Iris pigment epithelial cell (primary cell): ENCODE measurements at places on chromosomes 2 and 18.

- DNase-seq, result no peak
These were observed 1374.9 kb upstream of the CRIM1 start for GRCh38 chr2:34980689-34981088.

GRCh38 chr18:37672932-37673595 lies 107.5 kb upstream of the CELF4 start:
- no peak for DNase-seq

DNA sequence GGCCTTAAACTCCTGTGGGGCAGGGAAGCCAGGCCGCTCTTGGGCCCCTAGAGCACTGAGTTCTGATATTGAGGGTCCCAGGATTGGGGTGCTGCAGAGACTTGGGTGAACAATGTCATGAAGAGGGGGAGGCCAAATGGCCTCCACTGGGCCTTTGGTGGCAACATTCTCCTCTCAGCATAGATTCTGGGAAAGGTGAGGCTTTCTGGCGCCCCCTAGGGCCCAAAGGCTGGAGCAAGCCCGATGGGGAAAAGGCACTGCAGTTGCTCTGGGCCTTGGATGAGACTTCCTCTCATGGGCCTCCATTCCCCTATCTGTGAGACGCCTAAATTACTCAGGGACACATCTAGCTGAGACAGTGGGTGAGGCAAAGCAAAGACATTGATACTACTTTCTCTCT lies 84.8 kb downstream of the ACAA2 start:
- DNase-seq, result peak; percentile 50

DNA sequence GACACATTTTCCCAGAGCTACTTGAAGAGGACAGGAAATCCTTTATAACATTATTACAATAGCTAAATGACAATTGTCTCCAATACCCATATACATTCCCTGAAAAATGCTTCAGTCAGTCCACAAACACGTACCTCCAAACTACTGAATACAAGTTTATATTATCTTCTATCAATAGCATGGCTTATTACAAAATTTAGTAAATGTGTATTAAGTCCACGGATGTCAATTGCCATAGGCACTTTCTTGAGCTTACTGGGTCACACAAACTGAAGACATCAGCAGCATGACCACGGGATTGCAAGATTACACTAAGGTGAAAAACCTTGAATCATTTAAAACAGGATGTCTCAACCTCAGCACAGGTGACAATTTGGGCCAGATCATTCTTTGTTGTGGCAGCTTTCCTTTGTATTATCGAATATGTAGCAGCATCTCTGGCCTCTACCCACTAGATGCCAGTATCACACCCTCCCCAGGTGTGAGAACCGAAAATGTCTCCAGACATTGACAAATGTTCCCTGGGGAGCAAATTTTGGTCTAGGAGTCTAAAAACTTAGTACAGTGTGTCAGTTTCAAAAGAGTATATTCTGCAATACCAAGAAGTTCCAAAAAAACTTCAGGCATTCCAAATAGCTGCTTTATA lies 1.4 kb downstream of the MBD2 start:
- DNase-seq, result no peak

GRCh38 chr2:62142054-62142453 lies 53.9 kb upstream of the B3GNT2 start:
- DNase-seq, result no peak

DNA sequence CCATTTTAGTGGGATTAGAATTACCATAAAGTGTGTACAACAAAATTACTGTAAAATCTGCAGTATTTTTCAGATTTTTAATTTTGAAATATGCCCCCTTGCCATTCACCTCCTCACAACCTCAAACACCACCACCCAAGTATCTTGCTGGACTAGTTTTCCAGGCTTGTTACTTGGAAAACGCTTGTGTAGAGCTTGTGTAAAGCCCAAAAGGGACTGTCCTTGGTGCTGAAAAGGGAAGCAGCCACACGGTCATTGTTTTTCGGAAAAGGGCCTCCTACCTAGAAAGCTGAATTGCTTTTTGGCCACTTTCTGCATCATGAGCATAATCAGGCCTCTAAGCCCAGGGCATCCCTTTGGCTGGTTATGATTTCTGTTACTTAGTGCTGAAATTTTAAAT lies 563.4 kb downstream of the LRRTM4 start:
- peak; percentile 5 for DNase-seq

GRCh38 chr2:26430826-26431225 lies 29.1 kb downstream of the DRC1 start:
- DNase-seq, result peak; percentile 64

- DNase-seq, result no peak
These were observed 300.0 kb upstream of the CHAC2 start for GRCh38 chr2:53467467-53468180.

DNA sequence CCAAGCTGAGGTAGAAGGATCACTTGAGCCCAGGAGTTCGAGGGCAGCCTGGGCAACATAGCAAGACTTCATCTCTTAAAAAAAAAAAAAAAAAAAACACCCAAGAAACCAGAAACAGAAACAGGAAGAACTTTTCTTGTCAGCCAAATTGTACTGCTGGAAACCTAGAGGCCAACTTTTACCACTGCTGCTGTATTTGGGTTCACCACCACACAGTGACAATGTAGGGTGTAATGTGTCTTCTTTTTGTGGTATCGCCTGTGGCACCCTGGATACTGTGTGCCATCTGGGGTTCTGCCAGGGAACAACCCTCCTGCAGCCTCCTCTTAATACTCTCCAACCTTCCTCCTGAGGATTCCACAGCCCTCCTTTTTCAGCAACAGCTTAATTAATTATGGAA lies 72.6 kb downstream of the STK39 start:
- DNase-seq, result no peak

- no peak for DNase-seq
These were observed 31.6 kb downstream of the CYP26B1 start for GRCh38 chr2:72116081-72116533.

- DNase-seq, result no peak
These were observed 73.6 kb downstream of the SPATS2L start for GRCh38 chr2:200380091-200380561.

GRCh38 chr18:56423626-56424025 lies 214.8 kb downstream of the TXNL1 start:
- no peak for DNase-seq

- DNase-seq, result no peak
These were observed 703.4 kb upstream of the LINC00305 start for GRCh38 chr18:64852281-64852680.

GRCh38 chr18:30149585-30149984 lies 893.0 kb downstream of the DSC3 start:
- DNase-seq, result no peak

- no peak for DNase-seq
These were observed 332.8 kb downstream of the CYP26B1 start for GRCh38 chr2:71814885-71815284.

- DNase-seq, result no peak
These were observed 333.3 kb upstream of the ACVR2A start for GRCh38 chr2:147511491-147511948.

GRCh38 chr2:18123577-18123976 lies 245.1 kb downstream of the KCNS3 start:
- no peak for DNase-seq

- no peak for DNase-seq
These were observed 21.3 kb downstream of the SLC66A2 start for GRCh38 chr18:79930020-79930642.

GRCh38 chr2:102460467-102460866 lies 12.6 kb upstream of the SLC9A4 start:
- no peak for DNase-seq
